ENCODE measurements at places on chromosomes 1 and 21.

GRCh38 chr21:39339231-39339630 lies 9.7 kb downstream of the HMGN1 start:
- no peak for DNase-seq

DNA sequence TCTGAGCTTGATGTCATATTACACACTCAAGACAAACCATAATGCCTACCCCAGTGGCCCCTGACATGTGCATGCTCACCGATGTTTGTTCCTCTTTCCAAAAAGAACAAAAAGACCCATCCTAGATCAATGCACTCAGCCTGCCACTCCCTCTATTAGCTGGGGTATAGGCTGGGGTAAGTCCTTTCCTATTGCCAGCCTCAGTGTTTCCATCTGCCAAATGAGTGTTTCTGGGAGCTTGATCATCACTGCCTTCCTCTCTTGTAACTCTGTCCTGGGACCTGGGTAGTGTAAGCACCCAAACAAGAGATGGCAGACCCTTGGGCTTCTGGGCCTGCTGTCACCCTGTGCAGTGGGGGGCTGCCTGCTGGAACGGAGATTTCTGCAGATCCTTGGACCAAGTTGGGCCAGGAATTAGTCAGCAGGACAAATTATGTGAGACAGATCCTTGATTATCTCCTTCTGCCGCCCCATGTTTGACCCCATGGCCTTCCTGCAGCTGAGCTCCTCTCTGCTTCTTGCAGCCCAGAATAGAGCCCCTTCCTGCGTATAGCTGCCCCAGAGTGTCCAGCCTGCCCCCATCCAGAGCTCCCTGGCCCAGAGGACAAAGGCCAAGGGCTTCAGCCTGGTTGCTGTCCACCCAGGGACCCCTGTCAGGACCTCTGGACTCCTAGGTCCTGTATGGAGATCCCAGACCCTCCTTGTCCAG lies 31.5 kb upstream of the LRP8 start:
- no peak for DNase-seq

- DNase-seq, result no peak
Observed at GRCh38 chr1:72284348-72285073, 2.2 kb upstream of the NEGR1 start.

DNA sequence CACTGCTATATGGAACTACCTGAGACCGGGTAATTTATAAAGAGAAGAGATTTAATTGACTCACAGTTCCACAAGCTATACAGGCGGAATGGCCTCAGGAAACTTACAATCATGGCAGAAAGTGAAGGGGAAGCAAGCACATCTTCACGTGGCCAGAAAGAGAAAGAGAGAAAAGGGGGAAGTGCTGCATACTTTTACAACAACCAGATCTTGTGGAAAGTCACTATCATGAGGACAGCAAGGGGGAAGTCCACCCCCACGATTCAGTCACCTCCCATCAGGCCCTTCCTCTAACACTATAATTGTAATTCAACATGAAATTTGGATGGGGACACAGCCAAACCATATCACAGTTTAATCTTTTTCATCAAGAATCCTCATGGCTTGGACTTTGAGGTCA lies 339.2 kb upstream of the AJAP1 start:
- no peak for DNase-seq

- no peak for DNase-seq
Observed at GRCh38 chr1:115556236-115556635, 85.5 kb upstream of the VANGL1 start.

DNA sequence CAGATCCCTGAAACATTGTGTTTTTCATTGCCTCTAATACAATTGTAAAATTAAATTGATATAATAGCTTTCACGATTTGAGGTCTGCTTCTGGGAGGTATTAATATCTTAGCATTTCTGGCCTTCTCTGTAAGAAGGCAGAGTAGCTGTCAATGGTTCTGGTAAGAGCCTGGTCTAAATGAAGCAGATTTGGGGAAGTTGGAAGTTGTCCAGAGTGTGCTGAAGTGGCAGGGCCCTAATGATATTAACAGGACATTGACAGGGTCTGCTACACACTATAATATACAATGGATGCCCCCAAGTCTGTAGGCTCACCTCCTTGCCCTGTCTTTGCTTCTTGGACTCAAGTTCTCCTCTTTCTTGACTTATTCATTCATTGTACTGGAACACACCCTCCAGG lies 99.5 kb downstream of the C4BPA start:
- no peak for DNase-seq

- no peak for DNase-seq
Observed at GRCh38 chr1:178134061-178134460, 40.2 kb downstream of the RASAL2 start.

GRCh38 chr21:42239973-42240372 lies 21.0 kb downstream of the ABCG1 start:
- no peak for DNase-seq

- no peak for DNase-seq
Observed at GRCh38 chr1:52727114-52727586, 897 bp downstream of the ZYG11B start.

DNA sequence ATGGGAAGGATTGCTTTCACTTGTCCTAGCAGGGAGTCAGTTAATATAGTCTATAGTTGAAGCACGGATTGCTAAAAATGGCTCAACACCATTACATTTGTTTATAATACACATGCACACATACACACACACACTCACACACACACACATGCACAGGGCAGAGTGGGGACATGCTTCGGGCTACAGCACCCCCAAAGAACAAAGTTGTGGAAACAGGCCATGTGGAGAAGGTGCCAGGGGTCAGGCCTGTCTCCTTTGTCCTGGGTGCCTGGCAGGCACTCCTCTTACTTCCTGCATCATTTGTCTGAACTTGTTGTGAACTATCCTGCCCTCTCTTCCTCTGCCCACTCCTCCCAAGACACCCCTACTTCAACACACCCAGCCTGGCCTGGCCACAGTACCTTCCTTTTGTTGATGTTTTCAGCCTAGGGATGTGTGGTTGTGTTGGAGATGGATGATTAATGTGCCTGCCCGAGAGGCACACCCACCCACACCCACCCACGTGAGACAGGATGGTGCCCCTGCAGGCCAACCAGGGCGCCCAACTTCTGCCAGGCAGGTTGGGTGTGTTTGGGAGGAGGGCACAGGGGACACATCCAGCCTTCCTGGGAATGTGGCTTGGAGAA lies 17.5 kb downstream of the RASSF5 start:
- DNase-seq, result no peak

DNA sequence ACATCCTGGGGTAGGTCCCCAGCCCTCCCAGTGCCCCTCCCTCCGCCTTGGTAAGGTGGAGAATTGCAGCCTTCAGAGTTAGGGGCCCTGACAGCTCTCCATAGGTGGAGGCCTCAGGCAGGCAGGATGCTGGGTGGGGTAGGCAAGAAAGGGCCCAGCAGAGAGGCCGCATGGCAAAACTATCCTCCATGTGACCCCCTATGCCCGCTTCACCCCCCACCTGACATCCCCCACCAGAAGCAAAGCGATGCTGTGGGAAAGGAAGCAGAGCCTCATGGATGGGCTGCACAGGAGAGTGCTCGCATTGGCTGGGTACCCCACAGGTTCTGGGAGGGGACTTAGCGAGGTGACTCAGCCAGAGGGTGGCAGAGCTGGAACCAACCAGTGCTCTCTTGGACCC lies 1.6 kb downstream of the S100A9 start:
- no peak for DNase-seq

GRCh38 chr1:30928171-30928570 lies 19.6 kb upstream of the SDC3 start:
- no peak for DNase-seq

GRCh38 chr1:112449630-112449983 lies 53.6 kb downstream of the CTTNBP2NL start:
- DNase-seq, result no peak

DNA sequence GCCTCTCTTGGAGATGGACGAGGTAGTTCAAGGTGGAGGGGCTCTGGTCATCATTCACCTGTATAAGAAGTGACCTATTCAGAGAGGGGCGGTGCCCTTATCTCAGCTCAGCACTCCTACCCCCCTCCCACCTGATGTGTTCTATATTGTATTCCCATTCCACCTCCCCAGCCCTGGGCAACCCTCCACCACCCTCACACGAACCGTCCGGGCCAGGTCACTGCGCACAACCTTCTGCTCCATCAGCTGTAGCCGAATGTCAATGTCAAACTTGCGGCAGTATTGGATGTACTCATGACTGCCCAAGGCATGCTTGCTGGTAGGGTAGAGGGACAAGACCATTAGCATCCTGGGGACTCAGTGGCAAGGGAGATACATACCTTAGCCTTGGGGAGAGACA lies 34.3 kb downstream of the PIK3C2B start:
- DNase-seq, result no peak

DNA sequence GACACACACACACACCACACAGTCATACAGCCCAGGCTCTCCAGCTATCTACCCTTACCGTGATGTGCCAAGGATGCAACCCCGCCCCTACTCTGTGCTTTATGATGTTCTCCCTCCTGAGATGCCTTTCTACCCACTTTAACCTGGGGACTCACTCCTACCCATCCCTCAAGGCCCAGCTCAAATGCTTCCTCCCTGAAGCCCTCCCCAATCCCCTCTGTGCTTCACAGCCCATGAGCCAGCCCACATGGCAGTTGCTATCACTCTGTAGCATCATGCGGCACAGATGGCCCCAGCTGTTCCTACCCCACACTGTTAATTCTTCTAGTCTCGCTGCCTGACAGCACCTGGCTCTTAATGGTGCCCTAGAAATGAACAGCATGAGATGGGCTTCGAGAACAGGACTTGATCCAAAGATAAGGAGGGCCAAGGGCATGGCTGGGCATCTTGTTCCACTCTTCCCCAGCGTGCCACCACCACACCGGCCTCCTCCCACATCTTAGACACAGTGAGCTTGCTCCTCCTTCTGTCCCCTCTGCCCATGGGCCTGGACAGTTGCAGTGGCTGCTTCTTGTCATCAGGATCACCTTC lies 109.8 kb downstream of the GLIS1 start:
- no peak for DNase-seq

DNA sequence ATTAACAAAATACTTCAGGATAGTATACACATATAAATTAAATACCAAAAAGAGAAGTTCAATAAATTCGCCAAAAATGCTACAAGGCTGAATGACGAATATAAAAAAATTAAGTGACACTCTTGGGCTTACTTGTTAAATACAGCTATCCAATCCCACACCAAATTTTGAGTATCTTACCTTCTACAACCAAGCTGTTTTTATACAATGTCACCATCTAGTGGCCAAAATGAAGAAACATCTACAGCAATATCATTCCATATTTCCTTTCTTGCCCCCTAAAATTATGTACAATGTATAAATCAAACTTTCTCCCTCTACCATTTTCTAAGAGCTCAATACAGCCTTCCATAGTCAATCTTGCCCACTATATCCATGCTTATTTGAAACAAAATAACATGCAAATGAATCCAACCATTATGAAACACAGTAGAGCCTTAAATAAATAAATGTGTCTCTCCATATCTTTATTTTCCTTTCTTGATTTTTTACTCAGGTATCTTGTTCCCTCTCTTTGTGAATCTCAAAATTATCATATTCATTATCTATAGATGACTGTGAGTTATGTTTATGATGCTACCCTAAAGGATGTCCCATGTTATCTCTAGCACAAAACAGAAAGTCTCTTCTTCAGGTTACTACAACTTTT lies 86.3 kb downstream of the ACBD6 start:
- no peak for DNase-seq

- DNase-seq, result no peak
Observed at GRCh38 chr1:191134796-191135195, 657.1 kb upstream of the BRINP3 start.

DNA sequence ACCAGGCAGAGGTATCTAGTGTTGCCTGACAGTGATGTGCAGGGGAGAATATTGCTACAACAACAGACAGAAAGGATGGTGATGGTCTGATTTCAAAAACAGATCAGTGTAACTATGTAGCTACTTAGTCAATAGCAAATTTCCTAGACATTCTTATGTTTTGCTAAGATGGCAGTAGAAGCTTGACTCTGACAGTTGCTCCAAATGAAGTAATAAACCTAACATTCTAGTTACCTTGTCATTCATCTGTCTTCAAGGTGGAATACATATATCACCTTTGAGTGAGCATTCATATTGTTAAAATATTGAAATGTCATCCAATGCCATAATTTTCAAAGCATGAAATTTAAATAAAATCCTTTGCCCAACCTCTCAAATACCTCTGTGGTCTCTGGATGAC lies 617.4 kb downstream of the USP25 start:
- DNase-seq, result no peak

- no peak for DNase-seq
Observed at GRCh38 chr1:55951291-55951690, 628.1 kb downstream of the PLPP3 start.

DNA sequence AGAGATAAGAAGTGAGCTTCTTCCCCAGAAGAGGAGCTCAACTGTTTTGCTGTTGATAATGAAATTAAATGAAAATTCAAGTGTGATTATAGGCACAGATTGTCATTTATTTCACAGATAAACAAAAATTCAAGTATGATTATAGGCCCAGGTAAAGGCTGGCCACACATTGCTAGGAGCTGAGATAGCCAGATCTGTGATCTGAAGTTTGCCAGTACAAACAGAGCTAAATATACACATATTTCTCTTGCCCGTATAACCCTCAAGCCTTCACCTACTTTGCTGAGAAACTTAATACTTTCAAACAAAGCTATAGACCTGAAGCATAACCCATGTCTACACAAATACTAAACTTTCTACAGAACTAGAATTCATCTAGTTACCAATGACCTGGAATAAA lies 31.3 kb upstream of the NRIP1 start:
- no peak for DNase-seq

- DNase-seq, result no peak
Observed at GRCh38 chr1:83802023-83802422, 196.9 kb downstream of the TTLL7 start.

GRCh38 chr1:230194525-230194924 lies 127.5 kb downstream of the GALNT2 start:
- DNase-seq, result no peak

DNA sequence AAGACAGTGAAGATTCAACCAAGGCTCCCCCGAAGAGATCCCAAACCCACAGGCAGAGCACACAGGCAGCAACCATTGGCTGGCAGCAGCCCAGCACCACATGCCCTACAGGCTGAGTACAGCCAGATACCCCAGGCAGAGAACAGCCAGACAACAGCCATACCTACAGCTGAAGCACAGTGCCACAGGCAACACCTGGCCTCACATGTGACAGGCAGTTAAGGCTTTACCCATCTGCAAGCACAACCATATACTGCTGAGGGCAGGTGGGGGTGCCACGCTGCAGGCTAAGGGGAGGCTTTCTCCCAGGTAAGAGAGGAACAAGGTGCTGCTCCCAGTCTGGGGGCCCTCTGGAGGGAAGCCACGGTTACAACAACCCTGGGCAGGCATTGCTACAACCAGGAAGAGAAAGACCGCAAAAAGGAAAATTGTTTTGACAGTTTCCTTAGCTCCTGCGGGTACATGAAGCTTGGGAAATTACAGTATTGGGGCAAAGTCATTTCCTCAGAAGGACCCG lies 12.3 kb downstream of the CHIT1 start:
- DNase-seq, result no peak

- no peak for DNase-seq
Observed at GRCh38 chr1:202282596-202283283, 59.0 kb downstream of the UBE2T start.

DNA sequence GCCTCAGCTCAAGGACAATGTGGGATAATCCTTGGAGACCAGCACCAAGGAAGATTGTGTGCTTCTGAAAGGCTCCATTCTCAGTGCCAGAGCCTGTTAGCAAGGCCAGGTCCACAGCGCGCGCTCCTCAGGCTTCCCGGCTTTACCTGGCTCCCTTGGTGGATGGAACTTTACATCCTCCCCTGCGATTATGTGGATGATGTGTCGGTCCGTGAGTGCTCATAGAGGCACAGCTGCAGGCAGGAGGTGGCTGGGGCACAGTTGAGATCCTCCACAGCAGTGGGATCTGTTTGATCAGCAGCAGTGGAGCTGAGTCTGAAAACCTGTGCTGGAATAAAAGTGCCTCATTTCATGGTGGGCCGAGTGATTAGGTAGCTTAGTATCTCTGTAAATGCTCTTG lies 62.7 kb downstream of the PRDM2 start:
- DNase-seq, result no peak

All from activated naive CD4-positive, alpha-beta T cell (primary cell).